ENCODE measurements at places on chromosomes 3 and 15.

GRCh38 chr3:61172203-61172602 lies 79.0 kb downstream of the FHIT start:
- no peak for DNase-seq

- no peak for DNase-seq
These were observed 409.8 kb upstream of the TMCO5A start for GRCh38 chr15:37524601-37525000.

DNA sequence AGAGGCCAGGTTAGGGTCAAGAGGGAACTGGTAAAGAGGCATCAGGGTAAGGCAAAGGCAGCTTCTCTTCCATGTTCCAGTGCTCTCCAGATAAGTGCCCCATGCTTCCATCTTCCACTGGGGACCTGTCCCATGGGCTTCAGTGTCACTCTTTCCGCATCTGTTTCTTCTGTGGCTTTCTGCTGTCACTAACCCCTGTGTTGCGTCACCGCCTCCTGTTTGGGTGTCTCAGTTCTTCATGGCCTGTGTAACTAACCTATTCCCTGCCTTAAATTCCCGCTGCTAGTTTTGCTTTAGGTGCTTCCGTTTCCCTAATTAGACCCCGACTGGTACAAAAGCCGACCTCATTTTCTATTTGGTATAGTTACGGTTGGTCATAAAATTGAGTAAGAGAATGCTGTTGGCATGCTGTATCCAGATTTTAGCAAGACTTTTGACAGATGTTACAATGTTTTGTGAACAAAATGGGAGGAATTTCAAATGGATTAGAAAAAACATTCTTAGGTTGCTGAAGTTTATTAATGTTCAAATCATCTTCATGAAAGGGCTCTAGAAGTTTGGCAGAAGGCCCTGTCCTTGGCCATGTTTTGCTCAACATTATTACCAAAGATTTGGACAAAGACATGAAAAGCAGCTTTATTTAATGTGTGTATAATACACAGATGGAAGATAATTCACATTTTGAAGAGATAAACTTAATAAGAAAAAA lies 245.3 kb downstream of the BBX start:
- no peak for DNase-seq

- no peak for DNase-seq
These were observed 139.7 kb upstream of the CFAP20DC start for GRCh38 chr3:59189526-59189925.

GRCh38 chr3:69510481-69511030 lies 124.7 kb upstream of the FRMD4B start:
- DNase-seq, result no peak

DNA sequence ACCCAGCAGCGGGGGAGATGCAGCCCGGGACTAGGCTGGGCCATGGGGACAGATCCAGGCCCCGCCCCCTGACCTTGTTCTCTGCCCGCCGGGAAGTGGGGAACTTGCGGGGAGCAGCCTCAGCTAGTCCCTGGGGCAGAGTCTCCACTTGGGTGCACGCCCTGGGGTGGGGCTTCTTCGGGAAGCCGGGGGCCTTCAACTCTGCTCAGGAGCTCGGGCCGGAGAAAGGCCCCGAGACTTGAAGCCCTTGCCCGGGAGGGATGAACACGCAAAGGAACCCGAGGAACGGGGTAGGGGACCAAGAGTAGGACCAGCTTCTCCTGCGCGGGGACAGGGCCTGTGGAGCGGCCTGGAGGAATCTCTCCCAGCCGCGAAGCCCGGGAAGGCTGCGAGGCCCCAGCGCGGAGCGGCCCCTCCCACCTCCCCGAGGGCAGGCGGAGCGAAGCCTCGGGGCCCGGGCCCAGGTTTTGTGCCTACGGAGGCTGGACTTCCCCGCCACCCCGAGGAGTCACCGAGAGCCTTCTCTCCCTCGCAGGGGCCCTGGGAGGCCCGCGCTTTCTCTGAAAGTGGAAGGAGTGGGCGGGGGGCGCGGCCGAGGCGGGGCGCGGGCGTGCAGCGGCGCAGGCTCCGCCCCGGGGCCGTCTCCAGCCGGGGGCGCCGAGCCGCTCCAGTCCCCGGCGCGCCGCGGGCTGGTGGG lies at the start of gene ITPKA:
TSS of gene ITPKA (plus strand) at position 670 of the 697 bp plus-strand sequence. CDS start 54 bp downstream, outside the sequence.
- peak; percentile 76 for DNase-seq

DNA sequence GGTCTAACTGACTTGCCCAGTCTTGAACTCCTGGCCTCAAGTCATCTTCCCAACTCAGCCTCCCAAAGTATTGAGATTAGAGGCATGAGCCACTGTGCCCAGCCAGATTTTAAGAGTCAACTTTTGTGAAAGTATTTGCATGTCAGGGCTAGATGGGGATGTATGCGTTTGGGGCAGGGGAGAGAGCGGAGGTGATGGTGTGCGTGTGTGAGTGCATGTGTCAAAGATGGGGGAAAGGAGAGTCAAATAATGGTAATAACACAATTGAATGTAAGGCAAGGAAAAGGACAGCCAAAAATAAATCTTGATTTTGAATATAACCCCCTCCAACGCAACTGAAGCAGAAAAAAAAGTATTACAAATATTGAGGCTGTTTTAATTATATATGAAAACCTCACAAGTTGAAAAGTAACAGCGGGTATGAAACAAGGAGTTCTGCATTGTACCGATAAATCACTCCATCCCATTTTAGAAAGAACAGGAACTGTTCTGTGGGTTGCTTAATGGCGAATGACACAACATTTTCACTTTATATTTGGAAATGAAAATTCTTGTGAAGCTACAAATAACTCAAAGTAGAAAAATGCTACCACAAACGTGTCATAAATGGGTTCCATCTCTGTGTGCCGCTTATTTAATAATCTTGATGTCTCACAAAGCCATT lies 29.9 kb upstream of the LDHAL6B start:
- no peak for DNase-seq

DNA sequence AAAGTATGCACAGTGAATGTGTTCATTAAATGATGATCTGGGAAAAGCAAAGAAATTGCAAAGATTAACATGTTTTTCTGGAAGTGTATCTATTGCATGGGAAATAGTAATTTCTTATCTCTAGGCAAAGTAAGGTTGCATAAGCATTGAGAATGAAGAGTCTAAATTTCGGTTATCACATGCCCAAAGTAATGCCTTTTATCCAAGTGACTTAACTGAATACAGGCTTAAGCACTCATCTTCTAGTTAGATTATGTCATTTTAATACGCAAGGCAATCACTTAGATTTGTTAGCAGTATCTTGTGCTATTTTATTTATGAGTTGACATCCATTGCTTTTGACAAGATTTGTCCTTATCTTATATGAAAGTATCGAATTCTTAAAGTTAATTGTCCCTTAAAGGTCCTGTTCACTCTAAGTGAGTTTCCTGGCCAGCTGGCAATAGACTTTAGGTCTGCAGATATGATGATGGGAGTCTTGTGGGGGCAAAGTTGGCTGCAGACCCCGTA lies 100.5 kb downstream of the NAALADL2 start:
- no peak for DNase-seq

GRCh38 chr3:123270818-123271217 lies 69.1 kb downstream of the SEC22A start:
- no peak for DNase-seq

- DNase-seq, result no peak
These were observed 871.0 kb upstream of the CFAP20DC start for GRCh38 chr3:59920822-59921221.

DNA sequence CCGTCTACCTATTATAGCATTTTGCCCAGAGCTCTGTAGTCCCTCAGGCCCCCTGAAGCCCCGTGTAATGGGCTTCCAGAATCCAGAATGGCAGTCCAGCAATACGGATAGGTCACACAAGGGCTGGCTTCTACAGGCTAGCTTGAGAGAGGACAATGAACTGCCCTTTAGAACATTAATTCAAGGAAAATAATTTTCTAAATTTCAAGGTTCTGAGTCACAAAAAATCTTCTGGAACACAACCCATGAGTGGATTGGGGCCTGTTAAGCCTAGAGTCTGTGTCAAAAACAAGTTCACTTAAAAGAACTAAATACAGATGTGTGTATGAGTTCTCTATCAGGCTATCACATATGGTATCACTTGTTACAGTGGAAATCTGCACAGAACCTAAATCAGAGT lies 28.8 kb downstream of the DCP1A start:
- no peak for DNase-seq

DNA sequence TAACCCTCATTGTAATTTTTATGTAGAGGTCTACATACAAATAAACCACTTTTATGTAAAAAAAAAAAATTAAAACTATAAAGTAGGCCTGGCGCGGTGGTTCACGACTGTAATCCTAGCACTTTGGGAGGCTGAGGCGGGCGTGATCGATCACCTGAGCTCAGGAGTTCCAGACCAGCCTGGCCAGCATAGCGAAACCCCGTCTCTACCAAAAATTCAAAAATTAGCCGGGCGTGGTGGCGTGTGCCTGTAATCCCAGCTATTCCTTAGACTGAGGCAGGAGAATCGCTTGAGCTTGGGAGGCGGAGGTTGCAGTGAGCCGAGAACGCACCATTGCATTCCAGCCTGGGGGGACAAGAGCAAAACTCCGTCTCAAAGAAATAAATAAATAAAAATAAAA lies 766 bp upstream of the SLC12A6 start:
- no peak for DNase-seq

- no peak for DNase-seq
These were observed 76.3 kb upstream of the FRMD4B start for GRCh38 chr3:69462022-69462825.

- DNase-seq, result no peak
These were observed 114.7 kb upstream of the TPM1 start for GRCh38 chr15:62927836-62928235.

GRCh38 chr15:88538972-88539371 lies 7.5 kb downstream of the DET1 start:
- DNase-seq, result no peak

- no peak for DNase-seq
These were observed 152.0 kb upstream of the TMC3 start for GRCh38 chr15:81526029-81526428.

DNA sequence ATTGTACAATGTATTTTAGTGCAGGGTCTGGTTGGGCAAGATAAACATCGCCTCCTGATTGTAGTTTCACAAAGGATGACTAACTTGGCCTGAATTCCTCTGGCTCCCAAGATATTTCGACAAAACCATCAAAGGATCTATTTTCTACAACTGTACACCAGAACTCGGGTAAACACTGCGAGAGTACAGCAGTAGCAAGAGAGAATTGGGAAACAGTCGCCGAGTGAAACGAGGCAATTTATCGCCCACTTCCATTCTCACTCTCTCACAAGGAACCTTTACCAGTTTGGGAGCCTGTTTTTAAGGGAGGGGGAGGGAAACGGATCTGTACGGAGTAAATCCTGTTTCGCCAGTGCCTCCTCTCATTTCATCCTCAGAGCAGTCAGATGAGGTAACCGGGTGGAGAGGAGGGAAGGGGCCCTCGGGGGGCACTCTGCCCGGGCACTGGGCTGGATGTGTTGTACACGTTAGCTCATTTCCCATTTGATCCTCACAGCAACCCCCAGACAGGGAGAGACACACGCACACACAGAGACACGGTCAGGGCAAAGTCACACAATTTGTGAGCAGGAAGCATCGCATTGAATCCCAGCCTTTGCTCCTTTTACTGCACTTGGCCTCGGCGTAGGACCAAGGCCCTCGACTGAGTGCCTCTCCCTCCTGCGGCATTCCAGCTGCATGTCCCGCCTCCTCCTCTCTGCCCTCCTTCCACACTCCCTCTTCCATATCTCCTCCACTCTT lies 120.1 kb downstream of the LIPC start:
- DNase-seq, result no peak

- no peak for DNase-seq
These were observed 48.4 kb downstream of the EOMES start for GRCh38 chr3:27673701-27674100.

DNA sequence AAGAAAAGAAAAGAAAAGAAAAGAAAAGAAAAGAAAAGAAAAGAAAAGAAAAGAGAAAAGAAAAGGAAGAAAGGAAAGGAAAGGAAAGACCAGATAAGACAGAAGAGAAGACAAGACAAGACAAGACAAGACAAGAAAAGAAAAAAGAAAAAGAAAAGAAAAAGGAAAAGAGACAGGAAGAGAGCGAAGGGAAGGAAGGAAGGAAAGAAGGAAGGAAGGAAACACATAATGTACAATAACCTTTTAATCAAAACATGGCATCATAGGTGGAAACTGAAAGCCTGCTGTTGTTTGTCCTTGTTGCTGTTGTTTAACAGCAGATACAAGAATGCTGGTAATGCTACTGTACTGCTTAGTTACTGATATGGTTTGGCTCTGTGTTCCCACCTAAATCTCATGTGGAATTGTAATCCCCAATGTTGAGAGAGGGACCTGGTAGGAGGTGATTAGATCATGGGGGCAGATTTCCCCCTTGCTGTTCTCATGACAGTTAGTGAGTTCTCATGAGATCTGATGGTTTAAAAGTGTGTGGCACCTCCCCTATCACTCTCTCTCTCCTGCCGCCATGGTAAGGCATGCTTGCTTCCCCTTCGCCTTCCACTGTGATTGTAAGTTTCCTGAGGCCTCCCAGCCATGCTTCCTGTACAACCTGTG lies 67.3 kb downstream of the MCF2L2 start:
- no peak for DNase-seq

- no peak for DNase-seq
These were observed 173.6 kb downstream of the P3H2 start for GRCh38 chr3:189947068-189947467.

DNA sequence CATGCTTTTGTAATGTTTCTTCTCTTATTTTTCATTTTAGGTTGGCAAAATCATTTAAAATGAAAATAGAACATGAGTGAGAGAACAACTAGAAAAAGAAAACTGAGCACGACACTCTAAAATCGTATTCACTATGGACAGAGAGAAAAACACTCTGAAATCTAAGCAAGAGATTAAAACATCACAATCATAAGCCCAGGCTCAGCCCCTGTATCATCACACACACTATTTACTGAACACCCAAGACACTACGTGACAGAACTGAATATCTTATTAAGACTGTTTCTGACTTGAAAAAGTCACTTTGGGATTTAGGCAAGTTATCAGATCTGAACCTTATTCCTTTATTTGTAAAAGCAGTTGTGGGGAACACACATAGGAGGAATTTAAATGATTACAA lies 82.6 kb upstream of the PLXND1 start:
- DNase-seq, result no peak

- no peak for DNase-seq
These were observed 35.7 kb downstream of the MGA start for GRCh38 chr15:41695750-41696436.

All from stimulated activated CD8-positive, alpha-beta memory T cell treated with anti-CD3 and anti-CD28 coated beads, Interleukin-7, amount 100 ng/mL, for 24 hours (primary cell).